ENCODE measurements at places on chromosomes 2 and 18.

- no peak for DNase-seq
These were observed 111.6 kb upstream of the DLX2 start for GRCh38 chr2:172214252-172214651.

DNA sequence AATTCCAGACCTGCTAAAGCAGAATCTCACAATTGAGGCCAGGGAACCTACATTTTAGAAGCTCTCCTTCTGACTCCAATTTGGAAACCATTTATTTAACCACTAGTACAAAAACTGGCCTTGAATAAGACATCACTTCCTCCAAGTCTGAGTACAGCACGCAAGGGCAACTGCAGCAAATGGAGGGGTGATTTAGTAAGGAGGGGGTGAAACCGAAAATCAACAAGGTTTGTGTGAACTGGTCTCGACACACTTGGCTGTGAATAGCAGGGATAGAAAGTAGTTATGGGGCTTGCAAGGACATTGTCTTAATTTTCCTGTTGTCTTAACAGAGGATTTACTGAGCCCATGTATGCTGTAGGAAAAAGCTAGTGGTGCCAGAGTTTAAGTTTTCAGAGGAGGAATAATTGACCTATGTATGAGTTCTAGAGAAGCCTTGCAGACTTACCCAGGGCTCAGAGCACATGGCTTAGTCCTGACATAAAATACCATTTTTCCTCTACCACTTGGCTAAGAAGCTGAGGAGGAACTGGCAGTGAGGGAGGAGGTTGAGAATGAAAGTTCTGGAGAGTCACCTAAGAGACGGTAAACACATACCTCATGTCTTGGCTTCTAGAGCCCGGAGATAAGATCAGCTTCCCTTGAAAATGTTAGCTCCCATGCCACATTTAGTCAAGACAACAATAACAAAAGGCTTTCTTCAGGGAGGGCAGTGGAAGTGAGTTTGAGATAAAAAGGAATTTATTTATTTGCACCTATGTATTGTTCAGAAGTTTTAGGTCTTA lies 114.8 kb downstream of the SMAD2 start:
- DNase-seq: no peak

GRCh38 chr2:102620332-102620731 lies 979 bp downstream of the SLC9A2 start:
- DNase-seq: no peak

DNA sequence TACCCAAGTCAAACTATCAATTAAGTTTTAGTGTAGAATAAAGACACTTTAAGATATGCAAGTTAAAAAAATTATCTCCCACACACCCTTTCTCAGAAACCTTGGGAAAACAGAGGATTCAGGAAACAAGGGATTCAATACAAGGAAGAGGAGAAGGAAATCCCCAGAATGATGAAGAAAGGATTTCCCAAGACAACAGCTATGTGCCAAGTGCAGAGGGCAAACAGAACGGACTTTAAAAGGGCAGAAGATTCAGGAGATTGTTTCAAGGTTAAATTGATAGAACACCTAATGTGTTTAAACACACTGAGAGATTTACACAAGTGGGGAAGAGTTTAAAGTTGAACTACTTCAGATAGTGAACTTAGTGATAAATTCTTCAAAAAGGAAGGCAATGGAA lies 71.5 kb upstream of the EPAS1 start:
- DNase-seq: no peak

- DNase-seq: peak; percentile 70
These were observed 77.2 kb downstream of the CD28 start for GRCh38 chr2:203783496-203784203.
